ENCODE measurements at places on chromosomes 5 and 9.
A peak's percentile ranks its signal among the peaks of the same experiment; 100 is the strongest.

GRCh38 chr5:76230711-76231285, 147.6 kb downstream of the SV2C start:
- DNase-seq, result no peak

- no peak for DNase-seq
Measured at GRCh38 chr5:73394610-73395009, 54.0 kb downstream of the FOXD1 start.

DNA sequence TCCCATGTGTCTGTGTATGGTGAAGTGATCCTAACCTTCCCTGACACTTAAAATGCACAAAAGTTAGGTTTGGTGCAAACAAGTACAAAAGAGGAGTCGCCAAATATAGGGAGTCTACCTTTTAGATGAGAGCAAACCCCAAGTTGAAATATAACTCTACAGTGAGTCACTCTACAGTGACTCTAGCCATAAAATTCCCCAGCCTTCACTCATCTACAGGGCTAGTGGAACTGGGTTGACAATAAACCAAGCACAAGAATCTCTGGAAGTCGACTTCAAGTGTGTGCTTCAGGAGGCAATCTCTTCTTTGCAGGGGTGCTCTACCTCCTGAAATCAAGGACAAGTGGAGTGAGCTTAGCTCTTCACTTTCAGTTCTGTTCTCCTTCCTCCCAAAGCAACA, 3.3 kb downstream of the SHISAL2B start:
- DNase-seq, result no peak

DNA sequence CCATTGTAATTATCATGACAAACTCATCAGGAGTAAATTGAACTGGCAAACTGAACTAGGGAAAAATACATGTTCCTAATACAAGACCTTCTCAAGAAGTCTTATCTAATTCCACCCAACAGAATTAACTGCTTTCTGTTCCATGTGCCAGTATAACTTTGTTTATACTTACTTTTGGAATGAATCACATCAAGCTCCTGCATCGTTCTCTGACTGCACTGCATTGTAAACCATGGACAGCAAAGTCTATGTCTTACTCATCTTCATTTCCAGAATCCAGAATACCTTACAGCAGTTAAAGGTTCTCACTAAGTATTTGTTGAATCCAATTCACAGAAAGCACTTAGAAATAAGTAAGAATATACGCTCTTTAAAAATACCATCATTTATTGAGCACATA, 102.8 kb downstream of the PLK2 start:
- DNase-seq, result no peak

GRCh38 chr5:42982107-42982622, 58.0 kb downstream of the ANXA2R start:
- no peak for DNase-seq

- DNase-seq, result no peak
Measured at GRCh38 chr5:181120306-181120705, 10.7 kb downstream of the OR2V1 start.

DNA sequence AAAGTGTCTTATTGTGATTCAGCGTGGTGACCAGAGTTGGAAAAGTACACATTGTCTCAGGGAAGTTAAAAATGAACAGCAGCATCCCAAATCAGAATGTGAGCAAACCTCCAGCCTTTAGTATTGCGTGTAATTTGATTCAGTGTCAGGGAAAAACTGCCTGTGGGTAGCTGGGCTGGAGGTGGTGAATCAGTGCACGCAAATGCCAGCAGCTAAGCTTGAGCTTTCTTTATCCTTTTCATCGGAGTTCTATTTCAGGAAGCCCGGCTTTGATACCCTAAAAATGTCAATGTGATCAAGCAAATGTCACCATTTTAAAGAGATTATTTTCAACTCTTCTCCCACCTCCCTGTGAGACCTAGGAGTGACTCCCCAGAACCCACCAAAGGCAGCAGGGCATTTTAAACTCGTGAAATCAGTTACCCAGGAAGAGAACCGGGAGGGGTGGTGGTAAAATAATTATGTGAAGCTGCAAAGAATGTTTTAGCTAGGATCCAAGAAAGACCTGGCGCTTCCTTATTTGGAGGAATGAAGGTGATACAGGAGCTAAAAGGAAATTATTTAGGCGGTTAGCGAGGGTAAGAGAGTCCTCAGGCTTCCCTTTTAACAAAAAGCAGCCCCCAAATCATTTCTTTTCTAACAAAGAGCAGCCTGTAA, 25.7 kb upstream of the C5orf47 start:
- DNase-seq, result peak; percentile 28

DNA sequence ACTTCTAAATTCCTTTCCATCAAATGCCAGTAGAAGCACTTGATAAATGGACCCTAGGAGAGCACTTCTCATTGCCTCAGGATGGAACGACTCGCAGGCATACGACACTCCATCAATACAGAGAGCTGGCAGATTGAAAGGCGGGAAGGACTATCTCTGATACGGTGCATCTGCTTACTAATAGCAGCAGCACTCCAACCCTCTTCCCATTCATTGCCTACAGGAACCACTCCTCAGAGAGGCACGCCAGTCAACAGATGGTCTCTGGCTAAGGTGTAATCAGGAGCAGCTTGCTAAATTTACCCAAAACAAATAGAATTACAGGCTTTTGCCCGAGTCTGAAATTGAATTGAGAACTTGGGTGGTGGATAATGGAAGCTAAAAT, 168.1 kb downstream of the EFNA5 start:
- DNase-seq, result peak; percentile 65

GRCh38 chr9:16143947-16144890, 591.4 kb downstream of the CCDC171 start:
- no peak for DNase-seq

DNA sequence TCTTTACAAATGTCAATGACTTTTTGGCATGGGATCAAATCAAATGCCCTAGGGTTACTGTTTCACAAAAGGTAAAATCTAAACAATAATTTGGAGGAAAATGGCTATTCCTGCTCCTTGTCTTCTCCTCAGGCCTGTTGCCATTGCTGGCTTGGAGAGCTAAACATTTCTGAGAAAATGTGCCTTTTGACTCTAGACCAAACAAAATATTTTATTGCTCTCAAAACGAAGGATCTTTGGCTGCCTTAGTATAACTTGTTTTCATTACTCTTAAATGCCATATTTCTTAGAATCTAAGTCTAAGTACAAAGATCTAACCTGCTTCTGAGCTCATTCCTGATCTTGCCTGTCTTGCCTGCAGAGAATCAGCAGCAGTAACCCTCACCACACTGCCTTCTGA, 116.6 kb downstream of the MUSK start:
- DNase-seq, result no peak

- DNase-seq, result no peak
Measured at GRCh38 chr5:94345257-94345656, 273.1 kb downstream of the KIAA0825 start.

GRCh38 chr9:134420974-134421432, 94.7 kb downstream of the RXRA start:
- no peak for DNase-seq

- DNase-seq, result no peak
Measured at GRCh38 chr5:122182491-122182921, 53.2 kb downstream of the ZNF474 start.

GRCh38 chr5:99129768-99130501, 201.1 kb upstream of the CHD1 start:
- DNase-seq, result no peak

DNA sequence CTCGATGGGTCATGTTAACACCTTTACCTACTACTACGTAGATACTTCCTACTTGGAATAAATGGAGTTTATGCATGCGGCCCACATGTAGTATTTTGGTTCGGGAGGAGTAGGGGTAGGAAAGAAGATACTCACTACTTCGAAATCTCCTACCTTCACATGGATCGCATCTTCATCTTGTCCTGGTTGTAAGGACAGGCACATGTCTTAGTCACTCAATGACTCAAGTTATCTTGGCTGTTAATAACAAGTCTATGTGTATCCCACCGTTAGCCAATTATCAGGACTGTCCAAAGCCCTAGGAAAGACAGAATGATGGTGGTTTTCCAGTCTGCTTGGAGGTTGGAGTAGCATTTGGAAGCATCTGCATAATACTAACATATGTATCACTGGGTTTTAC, 24.1 kb downstream of the CMYA5 start:
- DNase-seq, result no peak

GRCh38 chr5:95424526-95424925, 33.4 kb downstream of the FAM81B start:
- no peak for DNase-seq

GRCh38 chr5:169751490-169751889, 114.4 kb downstream of the DOCK2 start:
- no peak for DNase-seq

DNA sequence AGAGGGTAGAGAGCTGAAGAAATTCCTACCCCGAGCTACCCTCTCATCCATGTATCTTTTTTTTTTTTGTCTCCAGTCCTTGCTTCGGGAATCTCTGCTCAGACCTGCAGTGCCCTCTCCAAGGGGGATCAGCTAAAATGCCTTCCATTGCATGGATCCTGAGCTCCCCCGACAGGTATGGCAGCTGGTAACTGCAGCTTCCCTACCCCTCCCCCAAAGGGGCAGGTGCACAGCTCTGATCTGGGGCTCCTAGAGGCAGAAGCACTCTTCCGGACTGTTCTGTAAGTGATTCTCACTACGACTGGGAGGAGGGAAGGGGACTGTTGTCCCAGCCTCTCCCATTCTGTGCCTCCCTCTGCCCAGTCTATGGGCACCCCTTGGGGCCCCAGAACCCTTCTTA, 169.6 kb downstream of the MELK start:
- DNase-seq, result peak; percentile 55

GRCh38 chr9:84597131-84597530, 72.4 kb upstream of the NTRK2 start:
- DNase-seq, result no peak

GRCh38 chr5:176768174-176768970, 42.0 kb upstream of the UNC5A start:
- DNase-seq, result no peak

DNA sequence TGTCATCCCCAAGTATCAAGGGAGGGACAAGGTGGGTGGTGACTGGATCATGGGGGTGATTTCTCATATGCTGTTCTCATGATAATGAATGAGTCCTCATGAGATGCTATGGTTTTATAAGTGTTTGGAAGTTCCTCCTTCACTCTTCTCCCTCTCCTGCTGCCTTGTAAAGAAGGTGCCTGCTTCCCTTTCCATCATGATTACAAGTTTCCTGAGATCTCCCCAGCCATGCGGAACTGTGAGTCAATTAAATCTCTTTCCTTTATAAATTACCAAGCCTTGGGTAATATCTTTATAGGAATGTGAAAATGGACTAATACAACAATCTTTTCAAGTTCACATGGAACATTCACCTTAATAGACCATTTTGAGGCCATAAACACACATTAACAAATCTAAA, 21.5 kb upstream of the DOCK2 start:
- no peak for DNase-seq

DNA sequence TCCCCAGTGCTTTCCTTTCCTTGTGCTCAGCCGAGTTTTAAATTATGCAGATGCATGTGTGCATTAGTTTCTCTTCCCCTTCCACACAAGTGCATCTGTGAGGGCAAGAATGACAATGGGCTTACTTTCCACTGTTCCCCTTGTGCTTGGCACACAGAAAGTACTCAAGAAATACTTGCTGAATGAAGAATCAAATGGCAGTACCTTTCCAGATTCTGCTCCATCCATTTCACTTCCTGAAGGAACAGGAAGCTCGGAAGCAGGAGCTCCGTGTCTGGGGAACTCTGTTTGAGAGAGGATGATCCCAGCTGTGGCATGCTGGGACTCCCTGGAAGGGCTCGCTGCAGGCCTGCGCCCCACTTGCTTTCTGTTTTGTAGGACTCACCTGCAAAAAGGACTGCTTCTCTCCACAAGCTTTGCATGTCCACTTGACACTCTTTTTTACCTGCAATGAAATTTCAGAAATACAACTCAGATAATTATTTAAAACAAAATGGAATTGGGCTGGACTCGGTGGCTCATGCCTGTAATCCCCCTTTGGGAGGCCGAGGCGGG, 5.5 kb downstream of the MRNIP start:
- DNase-seq, result no peak

DNA sequence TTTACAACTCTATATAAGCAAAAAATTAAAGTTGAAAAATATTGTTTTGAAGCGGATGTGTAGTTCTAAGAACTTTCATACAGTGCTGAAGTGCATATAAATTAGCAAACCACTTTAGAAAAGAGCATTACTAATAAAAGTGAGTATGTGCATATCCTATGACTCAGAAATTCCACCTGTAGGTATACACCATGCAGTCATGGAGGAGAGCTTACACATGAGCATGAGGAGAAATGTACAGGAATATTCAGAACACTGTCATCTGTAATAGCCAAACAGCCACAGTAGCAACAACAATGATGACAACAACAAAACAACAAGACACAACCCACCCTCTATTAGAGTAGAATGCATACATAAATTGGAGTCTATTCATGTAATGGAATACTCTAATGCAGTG, 138.2 kb upstream of the ARRDC3 start:
- no peak for DNase-seq

DNA sequence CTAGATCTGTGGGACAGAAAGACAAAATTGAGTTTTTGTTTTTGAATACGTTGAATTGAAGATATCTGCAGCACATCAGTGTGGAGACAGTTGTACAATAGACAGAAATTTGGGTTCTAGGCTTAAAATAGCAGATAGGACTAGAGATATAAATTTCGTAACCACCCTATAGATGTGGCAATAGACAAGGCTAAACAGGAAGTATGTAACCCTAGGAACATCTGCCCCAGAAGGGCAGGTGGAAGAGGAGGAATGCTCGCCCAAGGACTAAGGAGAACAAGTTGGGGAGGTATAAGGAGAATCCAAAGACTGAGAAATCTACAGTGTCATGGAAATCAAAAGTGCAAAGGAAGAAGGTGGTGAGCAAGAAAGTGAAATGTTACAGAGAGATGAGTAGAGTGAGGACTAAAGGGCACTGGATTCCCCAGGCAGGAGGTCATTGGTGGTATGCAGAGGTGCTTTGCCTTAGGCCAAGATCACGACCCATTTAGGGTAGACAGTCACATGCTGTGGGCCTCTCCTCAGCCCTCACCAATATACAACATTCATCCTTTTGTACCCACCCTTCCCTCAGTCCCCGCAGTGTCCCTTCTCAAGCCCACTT, 109.1 kb upstream of the ELL2 start:
- DNase-seq, result no peak

Measured in NCI-H510A treated with DMSO at 0.1 percent for 48 hours (cell line).